ENCODE measurements at places on chromosomes 5 and 9.

- DNase-seq = no peak
Measured at GRCh38 chr5:174067499-174067898, 22.0 kb downstream of the NSG2 start.

GRCh38 chr5:98941131-98941883 lies 12.5 kb upstream of the CHD1 start:
- DNase-seq = no peak

GRCh38 chr9:127159949-127160610 lies 37.6 kb upstream of the ANGPTL2 start:
- no peak for DNase-seq

DNA sequence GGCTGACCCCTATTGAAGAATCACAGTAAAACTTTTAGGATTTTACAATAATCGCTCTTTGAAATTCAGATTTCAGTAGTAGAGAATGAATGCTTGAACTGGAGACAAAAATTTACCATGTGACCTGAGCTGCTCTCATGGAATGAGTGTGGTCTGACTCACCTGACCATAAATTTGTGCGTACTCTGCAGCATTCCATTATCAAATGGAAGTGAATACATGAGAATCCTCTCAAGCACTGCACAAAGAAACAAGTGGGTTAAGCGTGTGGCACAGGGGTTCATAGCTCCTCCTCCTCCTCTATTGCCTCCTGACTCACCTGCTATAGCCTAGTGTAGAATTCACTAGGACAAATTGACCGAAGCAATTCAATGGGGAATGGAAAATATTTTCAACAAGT lies 269.8 kb upstream of the CDH9 start:
- DNase-seq = no peak

GRCh38 chr9:114112778-114113584 lies 13.9 kb upstream of the KIF12 start:
- DNase-seq = no peak

DNA sequence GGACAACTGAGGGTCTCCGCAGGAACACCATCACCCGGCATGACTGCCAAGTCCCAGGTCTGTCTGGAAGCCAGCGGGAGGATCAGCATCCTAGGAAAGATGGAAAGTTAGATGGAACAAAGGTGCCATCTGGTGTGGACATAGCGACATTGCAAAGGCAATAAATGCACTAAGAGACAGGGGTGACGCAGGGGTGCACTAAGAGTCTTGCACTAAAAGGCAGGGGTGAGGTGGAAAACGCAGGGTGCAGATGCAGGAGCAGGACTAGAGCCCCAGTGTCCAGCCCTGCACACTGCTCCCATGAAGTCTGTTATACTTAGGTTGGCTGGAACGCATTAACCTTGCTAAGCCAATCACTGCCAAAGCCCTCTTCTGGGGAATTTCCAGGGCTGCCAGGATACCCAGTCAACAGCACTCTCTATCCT lies 15.5 kb downstream of the ATOX1 start:
- no peak for DNase-seq

- DNase-seq = no peak
Measured at GRCh38 chr5:83345423-83345822, 126.1 kb upstream of the VCAN start.

DNA sequence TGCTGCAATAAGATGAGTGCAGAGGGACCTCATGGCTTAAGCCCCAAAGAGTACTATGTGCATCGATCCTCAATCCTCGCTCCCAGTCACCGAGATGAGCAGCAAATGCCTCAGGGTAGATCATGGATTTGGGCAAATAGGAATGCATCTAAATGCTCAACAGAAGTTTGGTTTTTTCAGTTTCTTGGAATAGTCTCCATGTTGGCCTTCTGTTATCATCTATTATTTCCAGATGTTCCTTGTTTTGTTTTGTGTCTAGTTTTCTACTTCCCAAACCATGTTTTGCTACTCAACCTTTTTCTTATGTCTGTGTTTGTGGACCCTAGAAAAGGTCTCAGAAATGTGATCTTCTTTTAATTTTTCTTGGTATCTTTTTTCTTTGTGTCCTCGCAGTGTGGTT lies 43.5 kb upstream of the RASGRF2 start:
- no peak for DNase-seq

DNA sequence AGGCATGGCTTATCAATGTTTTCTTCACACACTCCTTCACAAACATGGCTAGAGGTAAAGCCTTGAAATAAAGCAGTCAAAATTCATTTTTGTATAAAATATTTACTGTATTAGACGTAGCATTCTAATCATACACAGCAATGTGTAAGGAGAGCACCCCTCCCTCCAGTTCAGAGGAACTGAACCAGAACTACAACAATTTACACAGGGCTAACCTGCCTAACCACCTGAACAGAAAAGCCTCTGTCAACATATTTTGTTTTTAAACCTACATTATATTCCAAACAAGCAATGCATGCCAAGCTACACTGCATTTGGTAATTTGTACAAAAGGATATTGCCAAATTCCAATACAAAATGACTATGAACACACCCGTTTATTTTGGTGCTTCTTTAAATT lies 41.6 kb downstream of the MLLT3 start:
- no peak for DNase-seq

DNA sequence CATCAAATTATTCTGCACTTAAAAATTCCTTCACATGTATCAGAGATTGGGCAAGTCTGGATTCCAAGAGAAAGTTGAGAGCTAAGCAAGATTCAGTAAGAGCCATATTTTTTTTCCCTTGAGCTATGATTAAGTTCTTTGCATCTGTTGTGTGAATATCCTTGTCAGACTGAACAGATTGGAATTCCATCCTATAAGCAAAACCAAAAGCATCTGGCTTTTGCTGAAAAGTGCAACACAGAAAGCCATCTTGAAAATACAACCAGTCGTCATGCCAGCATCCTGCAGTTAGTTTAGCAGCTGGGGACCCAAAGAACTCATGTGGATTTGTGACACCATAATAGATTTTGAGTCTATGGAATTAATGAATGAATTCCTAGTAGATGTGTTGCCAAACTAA lies 316.9 kb downstream of the MTRR start:
- DNase-seq = no peak

DNA sequence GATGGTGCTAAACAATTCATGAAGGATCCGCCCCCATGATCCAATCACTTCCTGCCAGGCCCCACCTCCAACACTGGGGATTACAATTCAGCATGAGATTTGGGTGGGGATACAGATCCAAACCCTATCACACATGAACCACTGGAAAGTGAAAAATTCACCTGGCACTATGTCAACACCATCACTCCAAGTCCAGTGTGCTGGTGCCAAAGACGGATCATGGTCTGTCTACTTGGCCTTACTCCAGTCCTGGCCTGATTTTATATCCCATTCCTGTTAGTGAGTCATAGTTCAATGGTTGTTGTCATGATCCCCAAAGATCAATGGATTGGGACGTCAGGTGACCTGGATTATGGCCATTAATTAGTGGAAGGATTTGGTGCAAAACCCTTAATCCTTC lies 147.4 kb upstream of the RPS23 start:
- DNase-seq = no peak

DNA sequence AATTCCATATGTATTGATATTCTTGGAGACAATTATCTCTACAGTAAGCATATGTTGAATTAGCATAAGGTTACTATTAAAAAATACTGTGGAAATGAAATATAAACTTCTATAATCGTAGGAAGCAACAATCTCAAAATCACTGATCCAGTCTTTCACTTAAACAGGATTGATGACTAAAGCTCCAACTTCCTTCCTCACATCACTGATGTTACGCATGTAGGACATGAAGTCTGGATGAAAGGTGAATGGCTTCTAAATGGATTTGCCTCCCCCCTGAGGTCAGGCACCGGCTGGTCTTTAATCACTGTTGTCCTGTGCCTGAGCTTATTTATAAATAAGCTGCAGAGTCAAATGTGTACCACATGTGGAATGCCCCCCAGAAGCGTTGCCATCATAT lies 157.1 kb upstream of the NFIB start:
- DNase-seq = no peak

- DNase-seq = no peak
Measured at GRCh38 chr5:143501310-143502044, 98.0 kb upstream of the NR3C1 start.

- no peak for DNase-seq
Measured at GRCh38 chr5:141515141-141515540, 26.3 kb downstream of the PCDHGC5 start.

GRCh38 chr9:3628239-3628638 lies 102.4 kb upstream of the RFX3 start:
- no peak for DNase-seq

- DNase-seq = no peak
Measured at GRCh38 chr9:107455425-107456135, 34.0 kb downstream of the KLF4 start.

GRCh38 chr5:923281-923873 lies 30.7 kb downstream of the TRIP13 start:
- DNase-seq = peak; percentile 28

- no peak for DNase-seq
Measured at GRCh38 chr5:153456993-153457392, 33.5 kb upstream of the GRIA1 start.

All from activated naive CD4-positive, alpha-beta T cell (primary cell).